Effector memory CD4-positive, alpha-beta T cell (primary cell): ENCODE measurements at places on chromosomes 5 and 9.
A peak's percentile ranks its signal among the peaks of the same experiment; 100 is the strongest.

- H3K27ac ChIP-seq: no peak overlapping the region
- no peaks in the 10 kb centered on the region for H3K4me1 ChIP-seq
- DNase-seq: no peak
- no peak overlapping the region for H3K4me3 ChIP-seq
- no peaks in the 10 kb centered on the region for H3K27me3 ChIP-seq
Observed at GRCh38 chr9:414595-414994, 199.9 kb downstream of the DOCK8 start.

- no peak overlapping the region for H3K27ac ChIP-seq
- no peak overlapping the region for H3K4me3 ChIP-seq
- peaks cover 5% of the 10 kb centered on the region for H3K36me3 ChIP-seq
Observed at GRCh38 chr9:27019589-27019988, 14.1 kb upstream of the LRRC19 start.

DNA sequence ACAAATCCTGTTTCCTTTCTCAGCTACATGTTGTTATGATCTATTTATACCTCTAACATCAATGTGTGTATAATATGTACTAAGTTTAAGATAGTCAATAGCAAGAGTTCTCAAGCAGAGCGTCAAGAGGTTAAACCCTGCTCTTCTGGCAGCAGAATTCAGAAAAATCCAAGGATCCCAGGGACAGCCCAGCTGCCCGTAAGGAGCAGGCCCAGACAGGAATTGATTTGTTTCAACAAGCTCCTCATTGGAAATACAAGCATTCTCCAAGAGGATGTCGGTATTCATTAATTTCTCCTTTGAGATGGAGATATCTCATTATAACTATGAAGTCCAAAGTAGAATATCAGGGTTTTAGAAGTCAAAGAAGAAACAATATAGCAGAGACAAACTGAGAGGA is 14.9 kb downstream of the EFNA5 start:
- H3K4me1 ChIP-seq: no peaks in the 10 kb centered on the region
- DNase-seq: no peak
- H3K4me3 ChIP-seq: no peak overlapping the region
- H3K27me3 ChIP-seq: no peaks in the 10 kb centered on the region
- no peak overlapping the region for H3K27ac ChIP-seq

DNA sequence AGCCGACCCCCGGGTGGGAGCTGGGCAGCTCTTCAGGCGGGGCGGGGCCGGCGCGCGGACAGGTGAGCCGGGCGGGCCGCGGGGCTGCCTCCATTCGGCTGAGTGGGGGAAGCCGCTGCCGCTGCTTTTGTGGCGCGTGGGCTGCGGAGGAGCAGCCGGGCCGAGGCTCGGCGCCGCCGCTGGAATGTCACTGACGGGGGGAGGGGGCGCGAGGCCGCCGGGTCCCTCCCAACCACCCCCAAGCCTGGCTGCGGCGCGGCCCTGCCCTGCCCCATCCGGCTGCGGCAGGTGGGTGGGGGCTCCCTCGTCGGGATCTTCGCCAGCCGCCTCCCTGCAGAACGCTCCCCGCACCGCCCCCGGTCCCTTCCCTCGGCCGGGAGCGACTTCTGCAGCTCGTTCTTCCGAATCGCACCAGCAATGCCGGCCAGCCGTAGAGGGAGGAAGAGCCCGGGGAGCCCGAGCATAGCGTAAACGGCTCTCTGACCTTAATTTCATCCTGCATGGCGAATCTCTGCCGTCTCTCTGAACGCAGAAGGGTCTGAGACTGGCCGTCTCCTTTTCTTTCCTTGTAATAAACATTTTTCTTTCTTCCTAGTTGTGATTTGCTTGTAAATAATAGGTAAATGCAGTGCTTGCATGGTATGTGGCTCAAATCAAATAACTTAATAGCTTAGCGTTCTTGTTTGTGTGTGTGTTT is 505 bp downstream of the SPTAN1 start:
- H3K4me1 ChIP-seq: peaks cover 58% of the 10 kb centered on the region
- no peaks in the 10 kb centered on the region for H3K27me3 ChIP-seq
- peak overlapping the region; percentile 80 for H3K27ac ChIP-seq
- DNase-seq: no peak

- H3K27me3 ChIP-seq: peaks cover 10% of the 10 kb centered on the region
- no peaks in the 10 kb centered on the region for H3K36me3 ChIP-seq
- no peak overlapping the region for H3K4me3 ChIP-seq
- no peak for DNase-seq
- peaks cover 5% of the 10 kb centered on the region for H3K4me1 ChIP-seq
Observed at GRCh38 chr5:81397176-81397575, 3.2 kb upstream of the ACOT12 start.

GRCh38 chr5:60830581-60831127 is 13.4 kb downstream of the ELOVL7 start:
- no peaks in the 10 kb centered on the region for H3K4me1 ChIP-seq
- no peaks in the 10 kb centered on the region for H3K27me3 ChIP-seq
- no peak overlapping the region for H3K4me3 ChIP-seq
- no peak overlapping the region for H3K27ac ChIP-seq

DNA sequence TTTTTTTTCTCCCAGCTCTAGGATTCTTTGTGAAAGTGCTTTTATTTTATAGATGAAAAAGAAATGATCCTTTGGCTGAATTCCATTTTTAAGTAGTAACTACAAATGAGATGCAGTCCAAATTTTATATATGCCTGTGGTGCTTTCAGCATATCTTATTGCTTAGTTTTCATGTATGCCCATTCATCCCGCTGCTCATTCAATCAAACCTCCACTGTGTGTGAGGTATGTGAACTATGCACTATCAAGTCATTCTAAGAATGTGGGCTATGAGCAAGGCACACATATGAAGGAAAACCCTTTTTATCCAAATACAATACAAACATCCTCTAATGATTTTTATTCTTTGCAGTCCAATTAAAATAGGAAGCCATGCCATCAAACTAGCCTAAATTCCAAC is 1069.1 kb upstream of the DMAC1 start:
- no peaks in the 10 kb centered on the region for H3K27me3 ChIP-seq
- H3K4me1 ChIP-seq: no peaks in the 10 kb centered on the region
- no peak for DNase-seq
- H3K36me3 ChIP-seq: no peaks in the 10 kb centered on the region
- no peak overlapping the region for H3K27ac ChIP-seq

- H3K27ac ChIP-seq: no peak overlapping the region
- H3K4me3 ChIP-seq: peak overlapping the region; percentile 91
- DNase-seq: no peak
- no peaks in the 10 kb centered on the region for H3K36me3 ChIP-seq
Observed at GRCh38 chr5:40796487-40796889, 1.7 kb downstream of the PRKAA1 start.

DNA sequence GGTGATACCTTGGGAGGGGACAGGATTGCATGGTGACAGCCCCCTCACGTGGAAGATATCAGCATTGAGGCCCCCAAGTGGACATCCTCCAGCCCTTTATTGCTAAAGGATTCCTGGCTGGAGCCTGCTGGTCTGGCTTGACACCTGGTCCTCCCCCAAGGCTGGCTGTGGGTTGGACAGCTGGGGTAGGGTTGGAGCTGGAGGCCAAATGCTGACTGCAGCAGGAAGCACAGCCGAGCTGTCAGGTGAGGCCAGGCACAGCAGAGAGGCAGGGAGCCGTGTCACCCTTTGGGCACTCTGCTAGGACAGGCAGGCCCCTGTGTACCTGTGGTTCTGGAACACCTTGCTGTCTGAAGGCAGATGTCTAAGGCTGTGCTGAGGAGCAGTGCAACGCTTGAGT is 2.2 kb downstream of the CACFD1 start:
- no peak for DNase-seq
- H3K4me1 ChIP-seq: peaks cover 9% of the 10 kb centered on the region
- H3K27me3 ChIP-seq: no peaks in the 10 kb centered on the region
- H3K27ac ChIP-seq: no peak overlapping the region
- no peak overlapping the region for H3K4me3 ChIP-seq

DNA sequence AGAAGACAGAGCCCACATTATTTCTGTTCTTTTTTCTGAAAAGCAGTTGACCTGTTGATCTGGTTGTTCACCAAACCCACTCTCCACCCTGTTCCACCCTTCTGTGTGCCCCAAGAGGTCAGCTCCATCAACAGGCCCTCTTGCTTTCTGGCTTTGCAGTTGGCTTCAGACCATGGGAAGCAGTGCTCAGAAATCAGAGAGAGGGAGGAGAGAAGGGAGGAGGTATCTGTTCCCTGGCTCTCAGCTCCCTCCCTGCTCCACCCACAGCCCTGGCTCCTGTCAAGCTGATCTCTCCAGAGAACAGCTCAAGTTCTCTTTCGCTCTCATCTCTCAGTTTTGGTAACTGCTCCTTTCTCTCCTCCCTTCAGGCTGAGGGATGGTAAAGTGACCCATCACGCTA is 144.2 kb upstream of the RAI14 start:
- no peaks in the 10 kb centered on the region for H3K36me3 ChIP-seq
- H3K27me3 ChIP-seq: no peaks in the 10 kb centered on the region
- no peaks in the 10 kb centered on the region for H3K4me1 ChIP-seq
- no peak overlapping the region for H3K4me3 ChIP-seq
- DNase-seq: no peak

DNA sequence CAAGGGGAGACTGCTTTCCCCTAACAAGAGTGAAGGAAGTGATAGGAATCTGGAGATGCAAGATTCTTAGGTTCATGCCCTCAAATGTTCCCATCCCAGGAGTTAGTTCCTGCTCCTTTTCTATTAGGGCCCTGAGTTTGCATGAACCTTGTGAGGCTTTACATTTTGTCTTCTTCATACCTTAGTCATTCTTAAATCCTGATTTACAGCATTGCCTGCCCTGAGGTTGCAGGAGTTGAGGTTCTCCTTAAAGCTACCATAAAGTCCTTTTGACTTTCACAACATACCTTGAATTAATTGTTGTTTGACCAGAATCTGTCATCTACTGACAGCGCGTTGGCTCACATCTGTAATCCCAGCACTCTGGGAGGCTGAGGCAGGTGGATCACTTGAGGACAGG is 151.5 kb upstream of the ABCA1 start:
- H3K36me3 ChIP-seq: no peaks in the 10 kb centered on the region
- H3K4me3 ChIP-seq: no peak overlapping the region
- no peak for DNase-seq
- H3K27me3 ChIP-seq: no peaks in the 10 kb centered on the region
- no peak overlapping the region for H3K27ac ChIP-seq
- no peaks in the 10 kb centered on the region for H3K4me1 ChIP-seq

DNA sequence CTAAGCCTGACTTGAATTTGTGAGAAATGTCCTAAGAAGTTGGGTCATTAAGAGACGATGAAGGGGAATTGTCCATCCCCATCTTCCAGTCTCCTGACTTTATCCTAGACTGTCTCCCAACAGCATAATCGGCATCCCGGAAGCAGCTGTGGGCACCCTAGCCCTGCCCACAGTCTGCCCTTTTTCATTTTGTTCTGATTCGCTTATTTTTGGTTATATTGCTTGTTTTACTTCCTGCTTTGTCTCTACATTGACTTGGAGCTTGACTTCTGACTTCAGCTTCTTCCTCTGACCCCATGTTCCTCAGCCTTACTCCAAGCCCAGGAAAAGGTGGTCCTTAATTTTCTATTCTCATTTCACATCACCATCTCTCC is 41.8 kb downstream of the UGCG start:
- peak overlapping the region; percentile 58 for H3K27ac ChIP-seq
- H3K36me3 ChIP-seq: peaks cover 10% of the 10 kb centered on the region
- H3K4me1 ChIP-seq: peaks cover 19% of the 10 kb centered on the region
- H3K4me3 ChIP-seq: peak overlapping the region; percentile 12

DNA sequence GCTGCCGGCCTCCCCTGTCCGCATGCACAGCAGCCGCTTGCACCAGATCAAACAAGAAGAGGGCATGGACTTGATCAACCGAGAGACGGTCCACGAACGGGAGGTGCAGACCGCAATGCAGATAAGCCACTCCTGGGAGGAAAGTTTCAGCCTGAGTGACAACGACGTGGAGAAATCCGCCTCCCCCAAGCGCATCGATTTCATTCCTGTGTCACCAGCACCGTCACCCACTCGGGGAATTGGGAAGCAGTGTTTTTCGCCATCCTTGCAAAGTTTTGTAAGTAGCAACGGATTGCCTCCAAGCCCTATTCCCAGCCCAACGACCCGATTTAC is 75.3 kb downstream of the PIP5K1B start:
- H3K27ac ChIP-seq: peak overlapping the region; percentile 91
- H3K27me3 ChIP-seq: no peaks in the 10 kb centered on the region
- DNase-seq: no peak
- H3K4me1 ChIP-seq: no peaks in the 10 kb centered on the region

DNA sequence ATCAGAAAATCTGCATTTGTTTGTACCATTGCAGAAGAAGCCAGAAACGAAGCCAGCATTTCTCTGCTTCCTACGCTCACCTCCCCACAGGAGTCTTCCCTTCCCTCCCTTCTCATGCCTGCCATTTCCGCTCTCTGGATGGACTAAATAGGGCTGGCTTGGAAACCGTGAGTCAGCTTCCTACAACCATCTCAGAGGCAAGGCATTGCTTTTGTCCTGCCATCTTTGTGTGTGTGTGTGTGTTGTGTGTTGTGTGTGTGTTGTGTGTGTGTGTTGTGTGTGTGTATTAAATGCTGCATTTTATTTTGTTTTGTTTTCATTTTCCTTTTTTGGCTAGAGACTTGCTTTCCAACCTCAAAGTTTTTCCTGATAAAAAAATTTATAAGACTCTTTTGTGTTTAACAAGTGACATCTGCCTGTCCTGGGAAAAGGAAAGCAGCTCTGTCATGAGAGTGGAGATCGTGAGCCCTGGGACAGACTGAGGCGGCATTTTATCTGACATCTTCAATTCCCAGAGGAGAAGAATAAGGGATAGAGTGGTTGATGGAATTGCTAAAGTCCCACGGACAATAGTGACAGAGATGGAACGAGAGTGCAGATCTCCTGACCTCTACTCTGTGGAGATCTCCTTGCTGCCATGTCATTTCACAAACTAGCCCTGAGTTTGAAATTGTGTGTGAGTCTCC is 7.5 kb upstream of the EGFLAM start:
- no peaks in the 10 kb centered on the region for H3K36me3 ChIP-seq
- no peak overlapping the region for H3K4me3 ChIP-seq
- H3K4me1 ChIP-seq: no peaks in the 10 kb centered on the region
- no peaks in the 10 kb centered on the region for H3K27me3 ChIP-seq
- H3K27ac ChIP-seq: no peak overlapping the region

GRCh38 chr5:27308153-27308552 is 269.8 kb upstream of the CDH9 start:
- H3K27ac ChIP-seq: no peak overlapping the region
- no peaks in the 10 kb centered on the region for H3K36me3 ChIP-seq
- H3K27me3 ChIP-seq: no peaks in the 10 kb centered on the region
- H3K4me1 ChIP-seq: no peaks in the 10 kb centered on the region
- DNase-seq: no peak

DNA sequence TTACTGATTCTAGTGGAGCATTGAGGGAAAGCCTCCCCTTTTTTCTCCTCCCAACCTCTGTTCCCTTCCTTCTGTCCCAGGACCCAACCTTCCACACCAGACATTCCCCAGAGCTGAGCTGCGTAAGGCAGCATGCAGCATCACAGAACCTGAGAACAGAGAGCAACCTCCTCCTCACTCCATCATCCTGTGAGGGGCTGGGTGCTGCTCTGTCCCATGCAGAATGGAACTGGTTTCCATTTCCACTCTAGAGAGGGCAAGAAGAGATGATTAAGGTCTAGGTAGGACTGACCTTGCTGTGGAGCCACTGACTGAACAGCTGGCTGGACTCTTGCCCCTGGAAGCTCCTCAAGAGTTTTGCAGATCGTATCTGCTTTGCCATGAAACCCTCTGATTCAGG is 30.1 kb upstream of the IL7R start:
- no peaks in the 10 kb centered on the region for H3K27me3 ChIP-seq
- no peak overlapping the region for H3K4me3 ChIP-seq
- no peaks in the 10 kb centered on the region for H3K36me3 ChIP-seq
- peaks cover 73% of the 10 kb centered on the region for H3K4me1 ChIP-seq

- peak; percentile 75 for DNase-seq
- H3K36me3 ChIP-seq: peaks cover 20% of the 10 kb centered on the region
- peak within 1 kb of the TSS; percentile 58 for H3K27ac ChIP-seq
- H3K4me1 ChIP-seq: peaks cover 11% of the 10 kb centered on the region
- H3K4me3 ChIP-seq: peak within 1 kb of the TSS; percentile 73
Observed at GRCh38 chr9:128339761-128340690, at the start of gene SLC27A4. TSS of gene SLC27A4 (plus strand) at chr9:128340527. CDS start at chr9:128343133, 2,606 bp downstream.
